ENCODE measurements at places on chromosomes 13 and 19.

DNA sequence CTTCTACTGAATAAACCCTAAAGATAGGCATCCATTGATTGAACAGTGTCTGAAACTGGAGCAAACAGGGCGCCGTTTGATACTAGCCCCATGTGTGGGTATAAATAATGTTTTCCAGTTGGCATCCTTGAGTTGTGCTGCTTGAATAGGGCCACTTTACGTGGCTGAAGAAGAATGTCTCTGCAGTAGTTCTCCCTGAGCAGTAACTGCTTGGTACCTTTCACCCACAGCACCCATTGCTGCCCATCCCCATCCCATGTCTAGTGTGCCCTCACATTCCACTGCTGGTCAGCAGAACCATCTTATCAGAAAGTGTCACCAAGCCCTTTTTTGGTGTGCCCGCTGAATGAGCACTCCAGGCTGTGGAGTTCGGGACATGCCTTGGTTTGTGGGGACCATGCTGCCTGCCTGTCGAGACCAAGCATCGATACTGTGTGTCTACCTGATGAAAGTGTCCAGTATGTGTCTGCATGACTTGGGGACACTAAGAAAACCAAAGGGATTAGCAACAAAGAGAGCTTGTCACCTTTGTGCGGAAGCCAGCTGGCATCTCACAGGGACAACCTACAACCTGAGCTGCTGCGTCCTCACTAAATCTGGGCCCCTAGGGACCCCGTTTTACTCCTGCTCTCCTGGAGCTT lies 162.0 kb downstream of the TM9SF2 start:
- no peak for DNase-seq

DNA sequence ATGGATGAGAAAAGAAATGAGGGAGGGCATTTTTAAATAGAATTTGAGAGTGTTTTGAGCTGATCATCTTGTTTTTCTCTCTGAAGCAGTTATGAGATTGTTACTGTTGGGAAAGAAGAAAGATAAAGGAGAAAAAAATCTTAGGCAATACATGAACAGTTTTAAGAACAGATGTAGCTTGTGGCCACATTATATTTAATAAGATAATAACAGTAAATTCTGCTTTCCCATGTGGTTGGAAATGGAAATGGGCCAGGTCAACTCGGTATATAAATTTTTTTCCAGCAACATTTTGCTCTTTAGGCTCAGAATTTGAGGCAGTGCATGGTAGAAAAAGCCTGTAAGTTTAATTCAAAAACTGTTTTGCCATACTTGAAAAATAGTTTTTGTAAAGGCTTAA lies 118.7 kb downstream of the POSTN start:
- no peak for DNase-seq

- peak; percentile 47 for DNase-seq
These were observed 4.1 kb downstream of the DLL3 start for GRCh38 chr19:39502640-39503417.

GRCh38 chr19:50341091-50341564 lies 12.0 kb upstream of the KCNC3 start:
- no peak for DNase-seq

- DNase-seq, result peak; percentile 30
These were observed 545 bp downstream of the RAD23A start for GRCh38 chr19:12946092-12946721.

- DNase-seq, result no peak
These were observed 763 bp upstream of the LRP3 start for GRCh38 chr19:33193269-33193864.

DNA sequence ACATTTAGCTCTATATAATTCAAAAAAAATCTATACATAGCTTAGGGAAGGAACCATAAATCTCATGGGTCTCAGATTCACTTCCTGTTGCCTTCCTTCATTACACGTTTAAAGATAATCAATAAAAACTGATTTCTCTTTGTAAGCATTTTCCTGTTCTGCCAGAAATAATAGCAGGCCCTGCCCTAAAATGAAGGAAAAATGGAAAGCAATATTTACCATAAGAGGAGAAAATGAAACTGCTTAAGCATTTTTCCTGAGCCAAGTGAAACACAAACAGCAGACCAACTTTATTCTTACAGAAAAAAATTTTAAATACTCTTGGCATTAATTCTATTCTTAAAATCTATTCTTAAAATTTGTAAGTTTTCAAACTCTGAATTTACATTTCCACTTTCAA lies 4.0 kb downstream of the LHFPL6 start:
- no peak for DNase-seq

DNA sequence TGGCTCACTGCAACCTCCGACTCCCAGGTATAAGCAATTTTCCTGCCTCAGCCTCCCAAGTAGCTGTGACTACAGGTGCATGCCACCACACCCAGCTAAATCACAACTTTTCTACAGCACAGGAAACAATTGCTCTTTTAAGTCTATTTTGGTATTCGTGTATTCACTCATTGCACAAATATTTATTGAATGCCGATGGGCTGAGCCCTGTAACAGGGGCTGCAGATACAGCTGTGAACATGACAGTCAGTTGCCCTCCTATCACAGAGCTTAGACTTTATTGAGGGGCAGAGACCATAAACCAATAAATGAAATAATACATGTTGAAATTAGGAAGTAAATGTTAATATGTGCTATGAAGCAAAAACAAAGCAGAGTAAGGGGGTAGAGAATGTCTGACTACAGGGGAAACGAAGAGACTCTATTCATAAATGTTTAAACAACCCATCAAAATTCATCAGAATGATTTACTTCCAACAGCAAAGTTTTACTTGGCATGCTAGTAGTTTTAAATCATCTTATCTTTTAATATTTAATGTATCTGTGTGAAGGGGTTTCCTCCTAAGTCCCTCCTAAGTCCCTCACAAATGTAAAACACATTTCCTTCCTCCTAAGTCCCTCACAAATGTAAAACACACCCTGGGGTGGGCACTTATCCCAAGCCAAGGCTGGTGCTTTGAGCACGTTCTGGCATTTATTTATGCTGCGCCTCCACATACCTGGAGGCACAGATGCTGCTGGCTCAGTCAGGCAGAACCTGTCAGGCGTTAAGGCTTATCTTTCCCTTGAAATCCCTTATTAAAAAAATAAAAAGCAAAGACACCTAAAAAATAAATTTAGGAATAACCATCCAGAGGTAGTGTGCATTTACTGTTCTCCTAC lies 140.8 kb downstream of the MIPEP start:
- no peak for DNase-seq

GRCh38 chr13:106183410-106184065 lies 351.9 kb downstream of the EFNB2 start:
- DNase-seq, result no peak

DNA sequence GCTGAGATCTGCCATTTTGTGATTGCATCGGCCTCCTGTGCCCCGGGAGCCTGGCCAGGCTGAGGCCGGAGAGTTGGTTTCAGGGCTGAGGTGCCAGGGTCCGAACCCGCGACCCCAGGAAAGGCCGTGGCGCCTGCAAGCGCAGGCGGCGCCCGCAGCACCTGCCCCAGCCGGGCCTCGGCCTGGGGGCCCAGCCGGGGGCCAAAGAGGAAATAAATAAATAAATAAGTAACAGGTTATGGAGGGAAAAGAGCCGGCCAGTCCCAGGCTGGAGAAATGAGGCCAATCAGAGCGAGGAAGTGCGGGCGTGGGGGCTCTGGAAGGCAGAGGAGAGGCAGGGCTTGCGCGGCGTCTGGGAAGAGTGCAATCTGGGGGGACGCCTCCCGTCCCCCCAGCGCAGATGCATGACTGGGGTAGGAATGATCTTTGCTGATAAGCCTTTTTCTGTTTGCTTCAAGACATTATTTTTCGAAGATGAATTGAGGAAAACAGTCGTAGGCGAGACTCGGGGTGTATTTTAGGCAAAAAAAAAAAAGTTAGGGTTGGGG lies 145.6 kb upstream of the ZNF536 start:
- DNase-seq, result no peak
